ENCODE measurements at places on chromosomes 7 and 10.
A peak's percentile ranks its signal among the peaks of the same experiment; 100 is the strongest.

DNA sequence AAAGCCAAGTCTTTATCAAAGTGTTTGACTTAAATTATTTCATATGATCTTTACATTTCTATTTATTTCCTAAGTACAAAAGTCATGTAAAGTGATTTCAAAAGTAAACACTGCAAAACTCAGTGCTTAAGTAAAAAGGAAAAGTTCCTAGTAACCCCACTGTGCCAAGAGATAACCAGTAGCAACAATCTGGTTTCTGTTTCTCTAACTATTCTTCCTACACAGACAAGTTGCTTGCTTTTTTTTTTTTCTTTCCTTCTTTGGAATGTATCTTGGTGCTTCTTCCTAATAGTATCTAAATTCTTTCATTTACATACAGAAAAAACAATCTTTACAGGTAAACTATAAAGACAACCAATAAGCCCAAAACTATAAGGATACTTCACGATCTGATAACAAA lies 3.1 kb downstream of the JCAD start:
- DNase-seq, result no peak

- no peak for DNase-seq
Observed at GRCh38 chr7:45975847-45976484, 54.9 kb upstream of the IGFBP3 start.

DNA sequence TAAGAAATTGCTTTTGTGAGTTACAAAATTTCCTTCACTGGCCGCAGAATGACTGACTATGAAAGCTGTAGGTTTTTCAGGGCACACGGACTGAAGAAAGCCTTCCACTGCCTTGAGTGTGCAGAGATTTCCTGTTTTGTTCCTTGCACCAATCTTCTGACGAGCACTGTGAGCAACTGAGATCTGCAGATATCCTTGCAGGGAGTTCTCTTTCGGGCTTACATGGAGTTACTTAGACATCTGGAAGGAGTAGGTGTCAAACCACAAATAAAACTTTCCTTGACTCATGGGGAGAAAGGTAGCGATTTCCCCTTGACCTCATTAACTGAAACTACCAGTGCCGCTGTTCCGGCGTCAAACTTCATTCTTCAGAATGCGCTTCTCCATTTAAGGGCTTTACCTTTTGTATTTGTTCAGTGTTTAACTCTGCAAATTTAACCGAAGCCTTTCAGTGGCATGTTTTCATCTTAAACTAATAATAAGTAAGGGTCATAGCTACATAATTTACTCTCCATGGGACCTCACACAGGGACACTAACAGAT lies 1175.3 kb downstream of the GATA3 start:
- no peak for DNase-seq

DNA sequence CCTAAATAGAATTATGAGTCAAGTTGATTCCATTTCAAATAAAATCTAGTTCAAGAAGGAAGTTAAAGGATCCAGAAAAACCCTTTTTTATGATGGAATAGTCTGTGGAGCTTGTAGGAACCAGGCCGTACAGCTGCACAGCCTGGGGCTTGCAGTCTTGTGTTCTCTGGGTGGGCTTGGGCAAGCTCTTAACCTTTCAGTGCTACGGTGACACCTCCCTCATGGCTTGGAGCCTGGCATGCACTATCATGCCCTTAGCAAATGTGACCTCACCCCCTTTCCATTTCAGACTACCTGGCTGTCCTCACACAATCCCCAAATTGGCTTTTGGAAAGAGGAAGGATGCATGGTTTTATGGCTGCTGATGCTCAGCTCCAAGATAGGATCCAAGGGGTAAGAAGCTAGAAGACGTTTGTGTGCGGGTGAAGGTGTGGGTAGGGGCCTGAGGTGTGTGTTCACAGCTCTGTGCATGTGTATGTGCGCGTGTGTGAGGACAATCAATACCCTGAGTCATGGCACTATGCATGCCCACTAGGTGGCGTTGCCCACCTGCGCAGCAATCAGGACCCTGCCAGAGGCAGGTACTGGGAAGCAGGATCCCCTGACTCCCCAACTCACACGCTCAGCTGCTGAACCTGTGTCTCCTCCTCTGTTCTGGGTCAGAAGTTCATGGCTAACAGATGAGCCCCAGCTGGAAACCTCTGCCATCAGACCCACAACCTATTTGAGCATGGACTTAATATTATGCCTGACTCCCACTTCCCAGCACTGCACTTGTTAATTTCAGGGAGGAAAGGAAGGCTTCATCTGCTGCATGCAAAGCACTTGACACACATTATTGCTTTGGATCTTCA lies 113.4 kb downstream of the PTPN20 start:
- peak; percentile 58 for DNase-seq

DNA sequence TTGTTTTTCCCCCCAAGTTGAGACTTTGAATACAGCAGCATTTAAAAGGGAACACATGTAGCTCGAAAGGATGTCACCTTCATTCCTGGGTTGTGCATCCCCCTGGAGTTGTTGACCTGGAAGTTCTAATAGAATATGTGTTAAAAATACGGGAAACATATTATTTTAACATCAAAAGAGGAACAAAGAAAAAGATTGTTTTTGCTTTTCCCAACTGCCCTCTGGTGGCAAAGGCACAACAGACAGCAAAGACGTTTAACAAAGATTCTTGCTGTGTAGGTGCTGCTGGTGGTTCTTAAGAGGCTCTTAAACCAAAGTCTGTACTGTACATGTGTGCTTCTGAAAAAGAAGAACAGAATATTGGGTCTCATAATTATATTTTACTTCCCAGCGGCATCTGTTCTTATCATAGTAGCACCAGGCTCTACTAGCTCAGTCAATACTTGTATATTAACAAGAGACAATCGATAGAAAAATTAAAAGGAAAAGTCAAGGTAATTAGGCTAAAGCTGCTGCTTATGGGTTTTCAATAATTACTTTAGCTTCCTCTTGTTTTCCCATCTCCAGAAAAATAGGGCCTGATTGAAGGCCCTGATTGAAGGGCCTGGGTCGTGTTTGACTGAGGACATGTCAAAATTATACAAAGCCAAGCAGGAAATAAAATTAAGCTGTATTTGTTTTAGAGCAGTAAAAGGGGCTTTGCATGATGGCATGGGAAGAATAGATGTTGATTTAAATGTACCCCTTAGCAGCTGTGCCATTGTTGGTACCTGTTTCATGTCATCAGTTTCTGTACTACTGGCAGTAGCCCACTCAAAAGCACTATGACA lies 384.2 kb upstream of the LRGUK start:
- DNase-seq, result peak; percentile 50

DNA sequence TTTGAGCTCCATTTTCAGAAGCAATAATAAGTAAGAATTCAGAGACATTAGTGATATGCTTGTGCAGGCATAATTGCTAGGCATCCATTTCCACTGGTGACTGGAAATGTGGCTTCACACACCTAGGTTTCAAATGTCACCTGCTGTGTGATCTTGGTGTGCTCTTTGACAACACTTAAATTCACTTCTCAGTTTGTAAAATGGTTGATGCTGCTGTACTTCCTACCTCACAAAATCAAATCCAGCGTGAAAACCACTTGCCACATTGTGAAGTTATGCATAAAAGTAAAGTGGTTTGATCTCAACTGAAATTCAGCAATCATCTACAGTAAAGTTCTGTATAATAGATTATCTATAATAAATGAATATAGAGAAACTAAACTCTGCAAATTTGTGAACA lies 82.4 kb downstream of the APBB1IP start:
- no peak for DNase-seq

- DNase-seq, result no peak
Observed at GRCh38 chr10:14775656-14776055, 959 bp upstream of the FAM107B start.

- no peak for DNase-seq
Observed at GRCh38 chr10:29438271-29438670, 149.4 kb downstream of the LYZL1 start.

DNA sequence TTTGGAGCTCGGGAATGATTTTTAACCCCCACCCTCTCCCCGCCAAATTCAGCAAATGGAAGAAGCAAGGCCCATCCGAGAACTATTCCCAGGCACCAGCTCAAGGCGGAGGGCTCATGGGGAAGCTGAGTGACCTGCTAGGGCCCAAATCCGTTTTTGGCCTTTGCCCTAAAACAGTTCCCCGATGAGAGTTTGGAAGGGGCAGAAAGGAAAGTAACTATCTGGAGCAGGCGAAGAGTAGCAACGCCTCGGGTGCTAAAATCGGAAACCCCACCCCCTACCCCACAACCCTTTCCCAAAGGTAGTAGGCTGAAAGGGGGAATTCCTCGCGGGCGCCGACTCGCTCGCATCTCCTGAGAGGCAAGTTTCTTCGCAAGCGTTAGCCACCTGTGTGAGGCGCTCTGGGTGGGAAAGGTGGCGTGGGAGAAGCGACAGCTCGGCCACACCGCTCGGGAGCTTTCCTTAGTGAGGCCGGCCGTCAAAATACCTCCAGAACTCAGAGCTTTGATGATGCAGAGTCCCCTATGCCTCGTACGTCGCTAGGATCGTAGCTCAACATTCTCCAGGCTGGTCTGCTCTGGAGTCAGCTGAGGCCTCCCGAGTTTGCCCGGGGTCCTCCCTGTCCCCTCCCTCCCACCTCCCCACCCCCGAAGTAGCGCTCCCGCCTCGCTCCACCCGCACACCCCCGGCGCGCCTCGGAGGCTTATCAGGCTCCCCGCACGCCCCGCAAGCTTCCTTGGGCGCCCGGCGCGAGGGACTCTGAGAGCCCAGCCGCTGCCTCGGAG lies 642 bp upstream of the PRKG1 start:
- no peak for DNase-seq

DNA sequence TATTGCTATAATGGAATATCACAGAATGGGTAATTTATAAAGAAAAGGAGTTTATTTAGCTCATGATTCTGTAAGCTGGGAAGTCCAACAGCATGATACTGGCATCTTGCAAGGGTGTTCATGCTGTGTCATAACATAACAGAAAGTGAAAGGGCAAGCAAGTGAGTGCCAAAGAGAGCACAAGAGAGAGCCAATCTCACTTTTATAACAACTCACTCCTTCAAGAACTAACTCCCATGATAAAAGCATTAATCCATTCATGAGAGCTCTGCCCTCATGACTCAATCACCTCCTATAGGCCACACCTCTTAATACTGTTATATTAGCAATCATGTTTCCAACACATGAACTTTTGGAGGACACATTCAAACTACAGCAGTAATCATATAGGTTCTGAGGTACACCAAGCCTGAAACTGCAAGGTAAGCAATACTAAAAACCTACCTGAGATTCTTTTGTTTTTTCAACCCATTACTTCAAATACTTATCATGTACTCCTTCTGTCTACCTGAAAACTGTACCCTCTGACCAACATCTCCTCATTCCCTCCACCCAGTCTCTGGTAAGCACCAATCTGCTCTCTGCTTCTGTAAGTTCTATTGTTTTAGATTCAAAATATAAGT lies 219.7 kb downstream of the MTERF1 start:
- DNase-seq, result no peak

DNA sequence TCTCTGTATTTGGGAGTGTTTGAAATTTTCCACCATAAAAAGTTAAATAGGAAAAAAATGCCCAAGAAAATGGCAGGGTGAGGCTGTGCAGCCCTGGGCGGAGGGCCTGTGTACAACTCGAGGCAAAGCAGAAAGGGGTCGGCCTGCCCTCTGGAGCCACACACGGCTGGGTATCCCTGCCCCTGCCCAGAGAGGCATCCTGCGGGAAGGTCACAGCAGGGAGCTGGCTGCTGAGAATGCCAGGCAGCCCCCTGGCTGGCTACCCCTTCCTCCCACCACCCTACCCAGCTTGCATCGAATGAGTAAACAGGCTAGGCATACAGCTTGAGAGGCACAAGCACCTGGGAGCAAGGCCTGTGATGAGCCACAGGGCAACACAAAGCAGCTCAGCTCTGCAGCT lies 46.1 kb downstream of the CAMK2B start:
- DNase-seq, result no peak

DNA sequence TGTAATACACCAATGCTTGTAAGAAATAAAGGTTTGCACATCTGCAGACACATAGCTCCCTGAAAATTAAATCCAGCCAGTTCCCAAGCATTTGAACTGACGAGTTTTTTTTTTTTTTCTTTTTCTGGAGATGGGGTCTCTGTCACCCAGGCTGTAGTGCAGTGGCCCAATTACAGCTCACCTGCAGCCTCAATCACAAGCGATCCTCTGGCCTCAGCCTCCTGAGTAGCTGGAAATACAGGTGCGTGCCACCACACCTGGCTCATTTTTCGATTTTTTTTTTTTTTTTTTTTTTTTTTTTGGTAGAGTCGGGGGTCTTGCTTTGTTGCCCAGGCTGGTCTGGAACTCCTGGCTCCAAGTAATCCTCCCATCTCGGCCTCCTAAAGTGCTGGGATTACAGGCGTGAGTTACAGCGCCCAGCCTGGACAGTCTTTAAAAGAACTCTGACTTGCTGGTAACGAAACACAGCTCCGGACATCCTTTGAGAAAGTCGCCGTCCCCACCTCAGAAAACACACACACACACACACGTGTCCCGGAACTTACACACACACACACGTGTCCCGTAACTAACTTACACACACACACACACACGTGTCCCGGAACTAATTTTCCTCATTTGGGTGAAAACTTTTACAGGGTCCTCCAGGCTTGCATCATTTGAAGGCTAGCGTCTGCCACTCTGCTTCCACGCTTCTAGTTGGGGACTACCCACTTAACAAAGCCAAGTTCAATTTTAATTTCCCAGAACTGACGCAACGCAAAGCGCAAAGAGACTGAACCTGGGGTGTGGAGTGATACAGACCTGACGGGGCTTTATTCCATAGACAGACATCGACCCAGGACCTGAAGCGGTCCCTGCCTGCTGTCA lies 18.6 kb downstream of the OCM2 start:
- DNase-seq, result no peak

DNA sequence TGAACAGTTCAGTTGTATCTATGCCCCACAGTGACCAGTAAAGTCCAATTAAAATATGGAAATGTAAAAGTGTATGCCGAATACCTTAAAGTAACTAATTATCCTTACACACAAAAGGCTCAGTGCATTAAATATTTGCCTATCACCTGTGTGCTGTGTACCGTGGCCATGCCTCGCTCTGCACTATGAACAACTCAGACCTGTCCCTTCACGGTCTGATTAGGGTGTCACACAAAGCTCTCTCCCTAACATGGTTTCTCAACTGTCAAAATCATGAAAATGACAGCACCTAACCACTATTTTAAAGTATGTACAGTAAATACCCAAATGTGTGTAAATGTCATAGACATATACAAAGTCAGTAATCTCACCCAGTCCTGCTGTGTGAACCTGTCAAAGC lies 43.1 kb downstream of the STK17A start:
- DNase-seq, result no peak

GRCh38 chr7:23593706-23594105 lies 3.5 kb upstream of the CCDC126 start:
- DNase-seq, result no peak

GRCh38 chr7:51731075-51731474 lies 414.5 kb upstream of the COBL start:
- DNase-seq, result no peak

Measured in NCI-H2081 (cell line).